Bone marrow (tissue), 2 donors: ENCODE measurements at places on chromosomes 1 and 21.

DNA sequence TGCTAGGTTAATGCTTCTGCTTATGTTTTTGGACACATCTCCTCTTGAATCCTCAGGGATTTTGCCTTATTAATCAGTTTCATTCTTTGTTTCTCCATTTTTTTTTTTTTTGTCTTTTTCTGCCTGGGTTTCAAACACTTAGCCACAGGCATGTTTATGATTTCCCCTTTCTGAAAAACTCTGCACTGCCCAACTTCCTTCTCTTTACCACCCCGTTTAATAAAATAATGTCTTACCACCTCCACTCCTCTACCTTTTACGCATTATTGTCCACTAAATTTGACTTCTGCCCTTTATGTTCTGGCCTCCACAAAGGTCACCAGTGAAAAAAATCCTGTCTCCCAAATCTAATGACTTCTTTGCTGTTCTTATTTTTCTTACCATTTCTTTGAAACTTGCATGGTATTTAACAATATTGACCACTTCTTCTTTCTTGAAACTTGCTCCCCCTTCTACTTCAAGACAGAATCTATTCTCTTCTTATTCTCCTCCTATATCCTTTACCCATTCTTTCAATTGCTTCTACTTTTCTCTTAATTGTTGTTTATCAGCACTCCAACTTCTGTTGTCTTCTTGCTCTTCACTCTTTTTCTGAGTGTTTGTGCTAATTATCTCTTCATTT is 150.3 kb downstream of the TNFSF18 start:
- peak; percentile 49 for DNase-seq

- no peak for DNase-seq
Observed at GRCh38 chr1:91744953-91745639, 140.9 kb downstream of the TGFBR3 start.

- peak; percentile 7 for DNase-seq
Observed at GRCh38 chr21:38773099-38774061, 32.3 kb upstream of the ETS2 start.

GRCh38 chr1:46719689-46720088 is 775 bp upstream of the EFCAB14 start:
- DNase-seq = no peak

DNA sequence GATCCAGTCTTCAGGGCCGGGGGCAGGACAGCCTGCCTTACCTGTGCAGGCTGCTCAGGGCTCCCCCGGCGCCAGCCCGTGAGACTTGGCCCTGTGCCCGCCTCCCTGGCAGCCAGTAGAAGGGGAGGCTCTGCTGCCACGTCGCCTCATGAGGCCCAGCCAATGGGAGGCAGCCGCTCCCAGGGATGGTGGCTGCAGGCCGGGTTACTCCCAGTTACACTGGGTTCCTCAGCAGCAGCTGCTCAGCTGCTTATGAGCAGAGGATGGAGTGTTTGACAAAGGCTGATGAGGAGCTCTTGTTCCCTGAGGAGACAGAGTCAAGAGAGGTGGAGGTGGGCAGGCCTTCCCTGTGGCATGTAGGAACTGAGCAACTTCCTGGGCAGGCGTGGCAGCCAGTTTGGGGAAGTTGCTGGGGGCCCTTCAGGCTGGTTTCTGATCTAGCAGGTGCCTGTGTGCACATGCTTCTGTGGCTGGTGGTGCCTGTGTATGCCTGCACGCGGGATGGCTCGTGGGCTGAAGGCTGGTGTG is 5.5 kb downstream of the MFSD2A start:
- peak; percentile 38 for DNase-seq

DNA sequence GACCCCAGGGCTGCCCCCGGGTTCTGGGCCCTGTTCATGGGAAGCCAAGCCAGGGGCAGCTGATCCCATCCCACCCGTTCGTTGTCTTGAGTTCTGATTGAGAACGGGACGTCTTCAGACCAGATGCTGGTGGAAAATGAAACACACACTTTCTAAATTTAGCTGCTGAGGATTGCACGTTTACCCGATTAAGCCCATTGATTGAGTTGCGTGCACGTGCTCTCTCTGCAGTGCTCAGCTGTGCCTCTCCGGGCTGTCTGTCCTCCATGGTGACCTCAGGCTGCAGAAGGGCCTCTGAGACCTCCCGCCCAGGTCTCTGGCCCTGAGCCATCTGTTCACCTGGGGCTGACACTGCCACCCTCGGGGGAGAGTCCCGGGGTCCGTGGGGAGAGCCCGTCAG is 27.0 kb upstream of the PEX10 start:
- DNase-seq = no peak

GRCh38 chr1:46036894-46037839 is 95.3 kb downstream of the PIK3R3 start:
- DNase-seq = peak; percentile 66

GRCh38 chr1:176789571-176790090 is 326.7 kb downstream of the PAPPA2 start:
- no peak for DNase-seq
